Stimulated activated CD4-positive, alpha-beta T cell treated with anti-CD3 and anti-CD28 coated beads, Interleukin-12 subunit alpha, Interleukin-12 subunit beta, amount 100 ng/mL, for 24 hours (primary cell): ENCODE measurements at places on chromosomes 16 and 17.

GRCh38 chr16:66332634-66333610, 33.6 kb upstream of the CDH5 start:
- no peak for DNase-seq

DNA sequence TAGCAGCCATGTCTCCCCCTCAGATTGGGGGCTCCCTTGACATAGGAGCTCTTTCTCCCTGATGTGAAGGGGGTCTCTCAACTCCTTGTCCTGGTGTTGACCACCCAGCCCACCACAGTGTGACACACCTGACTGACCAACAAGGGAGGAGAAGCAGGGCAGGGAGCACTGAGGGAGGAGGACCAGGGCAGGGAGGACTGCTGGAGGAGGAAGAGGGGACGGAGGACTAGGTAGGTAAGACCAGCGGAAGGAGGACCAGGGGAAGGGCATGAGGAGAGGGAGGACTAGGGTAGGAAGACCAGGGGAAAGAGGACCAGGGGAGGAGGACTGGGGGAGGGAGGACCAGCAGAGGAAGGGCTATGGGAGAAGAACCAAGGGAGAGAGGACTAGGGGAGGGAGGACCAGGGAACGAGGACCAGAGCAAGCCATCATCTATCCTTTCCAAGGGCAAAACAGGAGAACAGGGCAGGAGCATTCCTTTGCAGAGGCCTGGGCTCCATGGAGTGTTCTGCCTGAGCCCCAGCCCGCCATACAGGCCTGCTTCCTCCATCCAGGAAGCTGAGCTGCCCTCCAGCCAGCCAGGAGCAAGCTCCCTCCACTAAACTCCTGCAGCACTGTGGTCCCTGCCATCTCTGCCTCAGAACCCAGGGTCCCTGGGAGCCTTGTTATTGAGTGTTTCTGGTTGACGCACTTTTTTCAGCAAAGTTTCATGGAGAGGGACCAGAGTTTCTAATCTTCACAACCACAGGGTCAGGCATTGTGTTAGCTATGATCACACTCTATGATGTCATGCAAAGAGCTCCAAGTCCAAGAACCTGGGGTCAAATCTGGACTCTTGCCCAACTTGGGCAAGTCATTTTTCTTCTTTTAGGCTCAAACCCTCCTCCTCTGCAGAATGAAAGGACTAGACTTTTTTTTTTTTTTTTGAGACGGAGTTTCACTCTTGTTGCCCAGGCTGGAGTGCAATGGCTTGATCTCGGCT, 15.4 kb upstream of the KRT17 start:
- DNase-seq = no peak

GRCh38 chr17:78416791-78417530, 38.5 kb downstream of the PGS1 start:
- DNase-seq = no peak

DNA sequence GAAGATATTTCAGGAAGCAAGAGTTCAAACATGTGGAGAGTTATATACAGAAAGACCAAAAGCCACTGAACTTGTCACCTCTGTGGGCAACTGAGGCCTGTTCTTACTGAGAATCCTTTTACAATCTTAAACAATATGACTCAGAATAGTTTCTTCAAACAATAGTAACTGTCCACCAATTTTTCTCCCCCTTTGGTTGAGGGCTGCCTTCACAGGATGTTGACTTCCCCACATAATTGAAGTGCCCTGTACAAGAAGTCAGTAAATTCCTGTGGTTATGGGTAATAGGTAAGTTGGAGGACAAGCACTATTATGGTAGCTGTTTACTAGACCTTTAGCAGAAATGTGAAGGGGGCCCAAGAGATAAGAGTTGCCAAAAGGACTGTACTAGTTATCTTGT, 215.8 kb downstream of the CDH8 start:
- no peak for DNase-seq

- DNase-seq = no peak
Observed at GRCh38 chr17:40532520-40533253, 31.3 kb upstream of the TNS4 start.

DNA sequence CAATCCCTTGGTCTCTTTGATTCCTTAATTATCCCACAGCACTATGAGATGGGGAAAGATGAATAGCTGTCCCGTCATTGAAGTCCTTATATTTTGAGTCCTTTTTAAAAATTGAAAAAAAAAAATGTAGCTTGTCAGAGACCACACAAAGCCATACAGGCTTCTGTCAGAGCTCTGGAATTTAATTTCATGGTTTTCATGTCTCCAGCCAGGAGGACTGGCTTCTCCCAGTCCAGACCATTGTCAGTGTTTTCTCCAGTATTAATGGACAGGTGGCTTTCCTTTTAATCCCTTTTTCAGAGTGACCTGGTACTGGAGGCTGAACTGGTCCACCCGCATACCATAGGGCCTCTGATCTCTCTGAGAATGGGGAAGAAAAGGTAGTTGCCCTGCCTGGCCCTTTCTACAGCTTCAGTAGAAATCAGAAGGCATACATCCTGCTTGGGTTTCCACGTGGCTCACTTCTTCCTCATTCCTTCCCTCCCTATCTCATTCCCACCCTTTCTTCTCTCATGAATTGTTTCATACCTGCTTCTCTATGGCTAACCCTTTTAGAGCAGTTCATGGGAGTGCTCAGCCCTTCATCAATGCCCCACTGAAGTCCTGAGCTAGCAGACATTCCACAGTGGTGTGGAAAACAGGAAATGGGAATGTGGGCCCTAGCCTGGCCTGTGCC, 29.1 kb downstream of the TRIM16 start:
- no peak for DNase-seq

- no peak for DNase-seq
Observed at GRCh38 chr16:31223044-31223443, 6.1 kb upstream of the PYDC1 start.

DNA sequence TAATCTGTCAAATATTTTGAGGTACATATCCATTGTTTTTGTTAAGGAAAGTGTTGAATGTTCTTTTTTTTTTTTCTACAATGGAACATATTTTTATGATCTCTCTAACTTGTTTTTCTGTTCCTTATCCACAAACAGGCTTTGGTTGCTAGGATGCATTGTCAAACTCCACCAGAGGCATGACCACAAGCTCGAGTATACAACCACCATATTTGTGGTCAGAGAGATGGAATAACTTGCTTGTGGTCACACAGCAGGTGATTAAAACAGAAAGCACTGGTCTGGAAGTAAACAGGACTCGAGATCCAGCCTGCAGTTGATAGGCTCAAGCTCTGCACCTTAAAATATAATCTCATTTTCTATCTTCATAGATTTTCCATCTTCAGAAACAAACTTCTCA, 105.8 kb upstream of the ADAMTS18 start:
- DNase-seq = no peak

DNA sequence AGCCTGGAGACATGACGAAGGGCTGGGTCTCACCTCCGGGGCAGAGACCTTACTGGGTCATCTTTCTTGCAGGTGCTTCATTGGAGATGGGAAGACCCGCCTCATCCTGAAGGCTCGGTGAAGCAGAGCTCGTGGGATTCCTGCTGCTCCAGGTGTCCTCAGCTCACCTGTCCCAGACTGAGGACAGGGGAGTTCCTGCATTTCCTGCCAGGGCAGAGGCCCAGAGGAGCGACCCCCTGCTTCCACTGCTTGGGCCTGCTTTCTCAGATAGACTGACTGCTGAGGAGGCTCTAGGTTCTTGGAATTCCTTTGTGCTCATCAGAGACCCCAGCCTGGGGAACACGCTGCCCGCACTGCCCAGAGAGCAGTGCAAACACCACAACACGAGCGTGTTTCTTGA, 11.6 kb downstream of the AQP8 start:
- DNase-seq = no peak

DNA sequence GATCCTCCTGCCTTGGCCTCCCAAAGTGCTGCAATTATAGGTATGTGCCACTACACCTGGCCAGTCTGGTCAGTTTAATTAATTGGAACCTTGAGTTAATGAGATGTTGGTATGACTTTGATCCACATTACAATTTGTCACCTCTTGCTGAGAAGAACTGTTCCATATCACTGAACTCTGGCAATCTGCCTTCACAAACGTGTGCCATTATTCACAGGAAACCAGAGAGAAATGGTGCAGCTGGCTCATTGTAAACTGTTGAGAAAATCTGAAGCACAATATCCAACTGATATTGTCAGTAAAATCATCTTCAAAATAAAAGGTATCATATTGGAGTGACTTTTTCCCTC, 39.3 kb upstream of the YPEL2 start:
- DNase-seq = no peak

- no peak for DNase-seq
Observed at GRCh38 chr16:11402745-11403533, 57.7 kb downstream of the RMI2 start.

- no peak for DNase-seq
Observed at GRCh38 chr16:87176735-87177134, 140.5 kb downstream of the C16orf95 start.
